Hematopoietic multipotent progenitor cell treated with erythropoietin and hydrocortisone succinate and interleukin-3 and kit ligand, for 15 days (in vitro differentiated cells): ENCODE measurements at places on chromosomes 2 and 18.

DNA sequence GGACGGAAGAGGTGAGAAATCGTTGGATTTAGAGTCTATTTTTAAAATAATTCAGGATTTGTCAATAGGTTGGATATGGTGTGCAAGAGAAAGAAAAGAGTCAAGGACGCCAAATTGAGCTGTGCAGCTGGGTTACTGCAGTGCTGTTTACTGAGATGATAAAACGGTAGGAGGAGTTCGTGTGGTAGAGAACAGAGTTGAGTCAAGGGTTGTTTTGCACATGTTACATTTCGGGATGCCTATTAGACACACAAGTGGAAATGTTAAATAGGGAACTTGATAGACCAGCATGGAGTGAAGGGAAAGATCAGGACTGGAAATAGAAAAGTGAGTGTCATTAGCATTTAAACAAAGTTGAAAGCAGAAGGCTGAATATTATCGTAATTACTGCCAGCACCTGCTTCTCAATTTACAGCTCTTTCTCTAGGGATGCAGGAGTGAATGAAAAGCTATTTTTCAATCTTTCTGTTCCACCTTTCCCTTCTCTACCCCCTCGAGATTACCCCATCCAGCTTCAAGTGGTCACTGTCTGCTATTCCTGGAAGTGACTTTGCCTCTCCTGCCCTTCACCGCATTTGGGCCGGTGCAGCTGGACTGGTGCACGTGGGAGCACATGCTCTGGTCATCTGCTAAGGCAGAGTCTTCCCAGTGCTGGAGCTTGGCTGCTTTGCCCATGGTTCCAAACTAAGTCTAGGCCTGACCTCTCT is 30.3 kb downstream of the GPR75 start:
- DNase-seq, result no peak

- no peak for DNase-seq
These were observed 272.5 kb upstream of the PXDN start for GRCh38 chr2:2016651-2017311.

- DNase-seq, result no peak
These were observed 57.0 kb downstream of the FAM168B start for GRCh38 chr2:131036269-131036668.

- no peak for DNase-seq
These were observed 142.4 kb upstream of the ALPP start for GRCh38 chr2:232236200-232236599.

DNA sequence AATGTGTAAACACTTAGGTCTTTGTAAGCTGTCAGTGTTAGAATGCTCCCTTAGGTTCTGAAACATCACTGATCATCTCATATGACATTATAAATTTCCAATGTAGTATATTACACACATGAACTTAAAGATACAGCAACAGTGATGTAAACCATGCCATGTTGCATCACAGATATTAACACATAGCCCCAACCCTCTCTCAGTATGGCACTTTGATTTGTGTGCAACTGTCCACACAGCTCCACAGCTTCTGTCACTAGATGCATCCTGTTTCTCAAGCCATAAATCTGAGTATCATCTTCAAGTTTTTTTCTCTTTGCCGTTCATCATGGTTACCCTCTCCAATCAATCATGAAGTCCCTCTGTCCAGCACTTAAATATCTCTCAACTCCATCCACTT is 69.2 kb upstream of the LRP1B start:
- no peak for DNase-seq

GRCh38 chr18:44601447-44601846 is 79.2 kb upstream of the SETBP1 start:
- DNase-seq, result no peak

- DNase-seq, result no peak
These were observed 142.4 kb downstream of the MREG start for GRCh38 chr2:215870986-215871385.

- DNase-seq, result no peak
These were observed 146.9 kb downstream of the TDRD15 start for GRCh38 chr2:21270708-21271122.

GRCh38 chr18:76524900-76525698 is 30.1 kb upstream of the ZNF516 start:
- DNase-seq, result no peak

DNA sequence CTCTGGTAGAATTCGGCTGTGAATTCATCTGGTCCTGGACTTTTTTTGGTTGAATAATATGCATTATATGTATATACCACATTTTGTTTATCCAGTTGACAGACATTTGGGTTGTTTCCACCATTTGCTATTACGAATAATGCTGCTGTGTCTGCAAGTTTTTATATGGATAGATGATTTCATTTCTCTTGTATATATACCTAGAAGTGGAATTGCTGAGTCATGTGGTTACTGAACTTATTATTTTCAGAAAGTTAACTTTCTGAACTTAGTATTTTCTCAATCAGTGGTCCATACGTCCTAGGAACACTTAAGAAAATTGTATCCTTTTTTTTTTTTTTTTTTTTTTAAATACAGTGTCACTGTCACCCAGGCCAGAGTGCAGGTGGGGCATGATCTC is 63.3 kb downstream of the RIF1 start:
- no peak for DNase-seq

DNA sequence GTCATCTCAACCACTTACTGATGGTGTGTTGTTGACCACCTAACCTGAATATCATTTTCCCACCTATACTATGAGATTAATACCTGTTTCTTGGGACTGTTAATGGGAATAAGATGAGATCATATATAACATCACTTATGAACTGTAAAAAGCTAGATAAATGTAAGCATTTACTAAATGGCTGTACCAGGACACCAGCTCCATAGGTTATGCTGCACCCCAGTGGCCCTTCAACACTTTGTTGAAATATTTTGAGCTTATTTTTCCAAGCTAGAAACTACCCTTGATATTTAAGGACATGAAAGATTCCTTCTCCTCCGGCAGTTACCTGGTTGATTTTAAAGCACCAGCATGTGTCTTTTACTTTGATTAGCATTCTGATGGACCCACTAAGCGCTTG is 138.0 kb upstream of the CDCA7 start:
- no peak for DNase-seq

DNA sequence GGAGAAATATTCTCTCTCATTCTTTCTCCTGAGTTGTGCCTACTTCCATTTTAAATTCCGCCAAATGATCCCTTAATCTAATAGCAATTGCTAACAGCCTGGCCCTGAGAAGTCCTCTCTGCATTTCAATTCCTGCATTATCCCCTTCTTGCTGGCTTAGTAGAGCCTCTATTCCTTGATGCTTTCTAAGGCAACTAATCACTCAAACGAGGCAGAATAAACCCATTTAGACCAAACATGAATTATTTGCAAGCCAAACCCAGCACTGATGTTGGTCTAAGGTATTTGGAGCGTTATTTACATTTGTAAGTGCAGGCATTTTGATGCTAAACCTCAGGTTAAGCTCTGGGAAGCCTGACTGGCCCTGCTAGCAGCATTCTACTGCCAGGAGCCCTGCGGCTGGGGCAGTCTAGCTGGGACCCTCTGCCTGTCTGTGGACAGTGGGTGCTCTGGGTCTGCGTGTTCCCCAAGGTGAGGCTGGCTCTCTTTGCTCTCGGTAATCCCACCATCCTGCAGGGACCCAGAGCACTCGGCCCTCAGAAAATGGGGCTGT is 173.1 kb upstream of the HS6ST1 start:
- DNase-seq, result no peak

- no peak for DNase-seq
These were observed 19.4 kb upstream of the ZBTB7C start for GRCh38 chr18:48428475-48429177.

DNA sequence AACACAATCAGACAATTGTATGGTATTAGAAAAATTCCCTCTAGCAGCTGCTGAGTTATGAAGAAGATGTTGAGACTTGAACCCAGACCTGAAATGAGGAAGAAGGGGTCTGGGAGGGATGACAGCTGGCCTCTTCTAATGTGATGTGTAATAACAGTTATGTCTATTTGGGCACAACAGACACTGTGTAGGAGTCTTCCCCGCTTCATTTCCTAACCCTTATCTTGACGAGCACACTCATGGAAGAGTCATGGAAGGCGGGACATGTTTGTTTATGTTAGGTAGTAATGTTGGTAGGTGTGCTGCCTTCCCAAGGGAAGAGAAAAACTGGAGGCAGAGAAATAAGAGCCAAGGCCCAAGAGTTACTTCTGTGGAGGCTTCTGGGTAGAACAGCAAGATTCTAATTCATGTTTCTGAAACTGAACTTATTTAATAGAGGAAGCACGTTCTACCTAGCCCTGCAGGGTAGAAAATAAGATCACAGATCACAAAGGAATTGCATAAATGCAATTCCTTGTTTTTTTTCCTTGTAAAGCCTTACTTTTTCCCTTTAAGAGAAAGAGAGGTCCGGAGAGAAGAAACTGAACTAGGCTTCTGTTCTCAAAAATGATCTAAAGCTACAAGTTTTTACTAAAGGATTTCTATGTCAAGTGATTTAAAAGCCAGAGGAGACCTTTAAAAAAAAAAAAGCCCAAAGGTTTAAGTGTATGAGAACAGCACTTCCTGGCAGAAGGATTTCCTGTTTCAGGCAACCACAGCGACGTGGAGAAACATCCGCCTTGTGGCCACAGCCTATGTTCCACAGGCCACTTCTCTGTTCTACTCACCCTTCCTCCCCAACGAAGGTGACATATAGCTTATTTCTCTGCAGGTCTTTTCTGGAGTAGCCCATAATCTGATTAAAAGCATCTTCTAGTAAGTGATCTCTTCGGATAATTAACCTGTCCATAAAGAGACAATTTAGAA is 68.5 kb upstream of the STK17B start:
- no peak for DNase-seq

GRCh38 chr18:14747513-14748474 is at the start of gene ANKRD30B:
Gene ANKRD30B, plus strand, starts transcription at chr18:14748172. Its CDS starts 248 bp downstream, at chr18:14748420.
- no peak for DNase-seq

DNA sequence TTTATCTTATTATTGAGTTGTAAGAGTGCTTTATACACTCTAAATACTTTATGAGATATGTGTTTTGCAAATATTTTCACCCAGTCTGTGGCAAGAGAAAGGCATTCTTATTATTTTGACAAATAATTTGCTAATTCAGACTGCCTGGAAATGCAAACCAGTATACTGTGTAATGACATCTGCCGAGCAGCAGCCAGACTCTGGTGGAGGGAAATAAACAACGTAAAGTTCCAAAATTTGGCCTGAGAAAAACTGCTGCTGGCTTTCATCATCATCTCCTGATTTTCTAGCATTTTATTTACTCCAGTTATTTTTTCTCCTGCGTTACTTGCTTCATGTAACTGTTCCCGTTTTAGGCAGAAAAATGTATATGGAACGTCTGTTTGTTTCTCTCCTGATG is 161.6 kb downstream of the RNF152 start:
- no peak for DNase-seq
